Stimulated activated CD8-positive, alpha-beta memory T cell treated with anti-CD3 and anti-CD28 coated beads, Interleukin-4, amount 100 ng/mL, for 1 hour (primary cell): ENCODE measurements at places on chromosomes 4 and X.

GRCh38 chr4:78653655-78654054 is 102.1 kb downstream of the ANXA3 start:
- no peak for DNase-seq

DNA sequence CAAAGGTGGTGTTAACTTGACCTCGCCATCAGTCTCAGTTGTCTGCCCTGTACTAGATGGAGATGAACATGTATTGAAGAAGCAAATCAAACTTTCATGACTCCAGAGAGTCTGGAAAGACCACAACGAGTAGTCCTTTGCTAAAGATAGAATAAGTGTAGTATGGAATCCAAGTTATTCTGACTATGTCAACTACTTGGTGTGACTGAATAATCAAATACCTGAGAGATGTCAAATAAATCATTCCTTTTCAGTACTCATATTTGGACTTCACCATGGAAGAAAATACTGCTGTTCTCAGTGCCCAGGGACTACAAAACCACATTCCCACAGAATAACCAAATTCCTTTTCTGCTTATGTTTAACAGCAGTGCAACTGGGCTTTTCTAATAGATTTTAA is 161.2 kb upstream of the SPRY1 start:
- DNase-seq, result no peak

DNA sequence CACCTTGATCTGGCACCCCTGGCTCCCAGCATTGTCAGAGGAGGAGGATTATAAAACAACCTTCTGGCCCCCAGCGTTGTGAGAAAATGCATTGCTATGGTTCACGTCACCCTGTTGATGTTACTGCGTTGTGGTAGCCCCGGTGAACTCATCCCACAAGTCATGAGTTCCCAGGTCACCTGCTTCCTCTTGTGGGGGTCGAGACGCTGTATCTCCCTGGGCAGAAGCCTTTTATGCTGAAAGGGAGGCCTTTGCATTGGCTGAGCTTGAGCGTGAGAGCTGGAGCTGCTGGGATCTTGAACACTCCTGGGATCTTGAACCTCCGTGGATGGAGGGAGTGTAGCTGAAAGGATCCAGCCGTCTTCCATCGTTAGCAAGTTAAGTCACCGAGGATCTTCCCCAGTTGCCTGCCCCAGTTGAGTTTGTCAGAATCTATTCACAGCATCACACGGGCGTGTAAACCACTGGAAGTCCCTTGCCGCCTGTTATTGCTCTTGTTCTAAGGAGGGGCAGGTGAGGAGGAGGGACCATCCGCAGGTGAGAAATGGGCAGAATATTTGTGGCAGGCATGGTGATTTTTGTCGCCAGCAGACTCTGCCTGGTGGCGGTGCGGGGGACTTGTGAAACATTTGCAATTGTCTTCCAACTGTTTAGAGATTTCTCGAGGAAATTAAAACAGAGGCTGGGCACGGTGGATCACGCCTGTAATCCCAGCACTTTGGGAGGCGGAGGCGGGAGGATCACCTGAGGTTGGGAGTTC is 299.9 kb downstream of the ASMT start:
- DNase-seq, result no peak

DNA sequence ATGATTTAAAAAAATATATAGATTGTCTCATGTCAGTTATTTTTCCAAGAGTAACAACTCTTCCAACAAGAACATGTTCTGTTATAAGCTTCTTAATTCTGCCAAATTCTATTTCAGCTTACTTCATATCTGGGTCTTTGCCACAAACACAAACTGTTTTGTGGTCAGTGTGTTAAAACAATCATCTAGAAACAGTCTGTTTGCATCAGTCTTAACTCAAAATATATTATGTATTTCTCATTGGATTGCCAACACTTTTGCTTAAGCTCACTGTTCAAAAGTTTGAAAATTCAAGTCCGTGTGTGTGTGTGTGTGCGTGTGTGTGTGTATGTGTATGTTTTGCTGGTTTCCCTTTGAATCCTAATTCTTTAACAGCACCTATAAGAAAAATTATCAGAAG is 752.3 kb upstream of the NDST4 start:
- no peak for DNase-seq

DNA sequence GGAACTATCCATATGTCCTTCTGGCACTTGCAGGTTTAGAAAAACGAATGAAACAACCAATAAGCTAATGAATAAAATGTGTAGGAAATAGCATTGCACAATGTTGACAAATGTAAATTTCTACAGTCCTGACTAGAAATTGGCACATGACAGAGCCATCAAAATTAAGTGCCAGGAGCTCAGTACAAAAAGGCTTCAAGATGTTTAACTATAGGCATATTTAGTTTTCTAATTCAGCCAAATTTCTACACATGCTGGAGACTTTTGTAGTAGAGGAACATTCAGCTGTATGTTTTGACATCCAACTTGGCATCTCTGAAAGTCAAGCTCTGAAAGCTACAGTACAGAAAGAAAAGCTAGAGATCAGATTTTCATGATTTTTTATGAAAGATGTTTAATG is 1999.4 kb upstream of the AGA start:
- DNase-seq, result no peak

GRCh38 chr4:3364199-3364598 is 71.4 kb downstream of the RGS12 start:
- DNase-seq, result no peak

GRCh38 chr4:140704964-140705363 is 51.2 kb downstream of the TBC1D9 start:
- no peak for DNase-seq

DNA sequence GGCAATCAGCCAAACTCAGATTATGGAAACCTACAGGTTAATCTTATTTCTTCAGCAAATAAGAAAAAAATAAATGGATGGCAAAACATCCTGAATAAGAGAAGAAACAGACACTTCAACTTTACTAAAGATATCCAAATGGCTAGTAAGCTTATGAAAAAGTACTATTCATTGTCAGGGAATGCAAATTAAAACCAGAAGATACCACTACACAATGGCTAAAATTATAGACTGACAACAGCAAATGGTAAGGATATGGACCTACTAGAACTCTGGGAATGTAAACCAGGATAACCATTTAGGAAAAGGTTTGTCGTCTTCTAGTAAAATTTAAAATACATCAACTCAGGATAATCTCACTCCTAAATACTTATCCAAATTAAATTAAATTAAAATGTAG is 24.3 kb downstream of the GRSF1 start:
- no peak for DNase-seq

GRCh38 chr4:106046083-106046482 is 150.8 kb downstream of the NPNT start:
- DNase-seq, result no peak

DNA sequence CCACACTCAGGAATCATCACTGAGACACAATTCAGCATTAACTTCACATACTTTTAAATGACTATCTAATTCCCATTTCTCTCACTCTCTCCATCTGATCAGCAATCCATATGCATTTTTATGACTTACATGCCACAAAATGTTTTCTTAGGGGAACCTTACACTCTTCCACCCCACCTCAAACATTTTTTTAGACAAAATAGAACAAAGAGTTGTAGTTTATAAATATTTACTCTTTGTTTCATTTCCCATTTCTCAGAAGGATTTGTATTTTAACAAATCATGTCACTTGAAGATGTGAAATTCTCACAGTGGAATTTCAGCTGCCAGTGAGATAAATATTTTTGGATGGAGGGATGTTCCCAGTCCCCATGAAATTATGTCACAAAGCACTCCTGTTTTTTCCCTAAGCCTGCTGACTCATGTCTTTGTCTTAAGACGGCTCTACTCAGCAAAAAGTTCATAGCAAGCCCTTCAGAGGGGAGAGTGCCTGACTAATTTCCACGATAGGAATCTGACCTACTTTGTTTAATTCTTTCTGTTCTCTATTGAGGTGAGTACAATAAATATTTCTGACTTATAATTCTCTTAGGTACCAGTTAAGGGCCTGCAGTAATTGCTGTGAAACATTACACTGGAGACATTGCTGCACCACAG is 257.7 kb downstream of the THOC2 start:
- no peak for DNase-seq

DNA sequence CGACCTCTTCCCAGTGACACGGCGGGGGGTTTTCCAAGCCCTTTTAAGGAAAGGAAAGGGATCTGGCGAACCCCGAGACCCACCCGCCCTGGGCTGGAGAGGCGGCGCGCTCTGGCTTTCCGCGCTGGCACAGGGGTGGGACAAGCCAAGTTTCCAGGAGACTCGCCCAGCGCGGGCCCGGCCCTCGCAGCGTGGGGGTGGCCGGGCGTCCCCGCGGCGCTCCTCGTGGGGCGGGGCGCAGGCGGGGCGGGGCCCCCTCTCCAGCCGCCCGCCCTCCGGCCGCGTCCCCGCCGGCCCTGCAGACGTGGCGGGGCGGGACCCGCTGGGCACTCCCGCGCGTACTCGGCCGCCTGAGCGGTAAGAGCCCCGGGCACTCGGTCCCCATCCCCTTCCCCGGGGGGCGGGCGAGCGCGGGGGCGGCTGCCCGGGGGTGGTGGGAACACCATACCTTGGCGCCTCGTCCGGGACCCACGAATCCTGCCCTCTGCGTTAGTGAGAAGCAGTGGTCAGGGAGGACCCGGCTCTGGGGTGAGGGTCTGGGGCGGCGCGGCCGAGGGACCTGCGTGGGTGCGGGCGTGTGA is at the start of gene FAM114A1:
TSS of gene FAM114A1 (plus strand) at position 329 of the 581 bp plus-strand sequence. CDS start 10,273 bp downstream, outside the sequence.
- DNase-seq, result no peak

DNA sequence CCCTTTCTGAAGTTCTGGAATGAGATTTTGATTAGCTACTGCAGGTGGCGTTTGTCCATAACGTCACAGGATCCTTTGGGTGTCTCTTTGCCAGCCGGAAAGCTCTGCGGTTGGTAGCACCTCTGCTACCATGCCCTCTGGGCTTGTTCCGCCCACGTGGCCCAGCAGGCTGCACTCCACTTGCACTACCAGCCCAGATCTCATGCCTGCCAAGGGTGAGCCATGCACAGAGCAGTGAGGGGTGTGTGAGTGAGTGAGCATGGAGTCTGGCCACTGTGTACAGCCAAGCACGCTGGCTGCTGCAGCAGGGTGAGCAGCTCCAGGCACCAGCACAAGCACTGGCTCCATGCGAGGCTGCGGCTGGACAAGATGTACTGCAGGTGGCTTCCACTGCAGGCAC is 6.6 kb upstream of the HNRNPD start:
- no peak for DNase-seq

DNA sequence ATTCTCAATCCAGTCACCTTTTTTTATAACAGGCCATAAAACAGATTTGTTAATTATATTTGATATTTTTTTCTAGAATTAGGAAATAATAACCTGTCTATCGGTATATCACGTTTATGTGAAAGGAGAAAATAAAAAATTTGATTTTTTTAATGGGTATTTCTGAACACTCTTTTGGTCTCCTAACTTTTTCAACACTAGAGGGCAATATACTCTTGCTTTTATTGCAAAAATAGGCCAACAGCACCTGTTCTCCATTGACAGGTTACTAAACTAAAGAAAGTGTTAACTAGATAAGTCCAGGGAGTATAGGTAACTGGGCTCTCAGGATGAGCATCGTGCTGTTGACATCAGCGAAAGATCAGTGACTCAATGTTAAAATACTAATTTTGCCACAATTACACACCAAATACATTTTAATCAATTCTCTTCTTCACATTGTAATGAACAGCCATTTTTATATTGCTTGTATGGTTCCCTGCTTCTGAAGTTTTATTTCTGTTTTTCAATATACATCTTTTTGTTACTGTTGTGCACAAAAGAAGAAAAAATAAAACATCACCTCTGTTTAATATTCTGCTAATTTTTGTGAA is 22.8 kb downstream of the NDST4 start:
- DNase-seq, result no peak

GRCh38 chr4:113316879-113317278 is 267.4 kb downstream of the ANK2 start:
- no peak for DNase-seq

- no peak for DNase-seq
Observed at GRCh38 chr4:56480691-56481090, 13.3 kb downstream of the SRP72 start.

GRCh38 chr4:132101526-132101925 is 1047.6 kb upstream of the PCDH10 start:
- no peak for DNase-seq

DNA sequence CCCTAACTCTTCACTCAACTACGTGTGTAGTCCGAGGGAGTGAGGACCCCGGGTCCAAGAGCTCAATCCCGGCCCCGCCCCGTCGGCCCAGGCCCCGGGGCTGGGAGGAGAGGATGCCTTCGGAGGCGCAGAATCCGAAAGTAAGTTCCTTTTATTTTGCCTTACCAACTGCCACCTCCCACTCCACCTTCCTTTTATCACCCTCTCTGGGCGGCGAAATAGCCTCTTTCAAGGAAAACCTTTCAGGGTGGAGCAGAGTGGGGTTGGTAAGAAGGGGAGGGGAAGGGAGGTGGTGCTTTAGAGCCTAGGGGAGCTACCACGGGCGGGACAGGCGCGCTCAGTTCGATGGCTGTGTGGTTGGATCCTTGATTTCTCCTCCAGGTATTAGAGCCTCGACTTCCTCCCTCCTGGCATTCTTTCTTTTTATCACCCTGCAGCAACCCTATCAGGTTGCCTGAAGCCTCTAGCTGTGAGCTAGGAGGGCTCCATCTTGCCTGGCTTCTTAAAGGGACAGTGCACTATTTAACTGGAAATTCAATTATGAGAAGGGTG is 191.2 kb downstream of the RRAGB start:
- DNase-seq, result no peak

GRCh38 chr4:82885410-82885809 is 5.5 kb downstream of the SEC31A start:
- no peak for DNase-seq

GRCh38 chr4:16672421-16672820 is 226.0 kb downstream of the LDB2 start:
- DNase-seq, result no peak

GRCh38 chr4:69907151-69907550 is 23.7 kb upstream of the CSN1S1 start:
- no peak for DNase-seq

GRCh38 chrX:9746148-9746888 is 19.3 kb downstream of the GPR143 start:
- DNase-seq, result no peak

GRCh38 chrX:42524379-42524778 is 253.6 kb downstream of the PPP1R2C start:
- DNase-seq, result no peak

DNA sequence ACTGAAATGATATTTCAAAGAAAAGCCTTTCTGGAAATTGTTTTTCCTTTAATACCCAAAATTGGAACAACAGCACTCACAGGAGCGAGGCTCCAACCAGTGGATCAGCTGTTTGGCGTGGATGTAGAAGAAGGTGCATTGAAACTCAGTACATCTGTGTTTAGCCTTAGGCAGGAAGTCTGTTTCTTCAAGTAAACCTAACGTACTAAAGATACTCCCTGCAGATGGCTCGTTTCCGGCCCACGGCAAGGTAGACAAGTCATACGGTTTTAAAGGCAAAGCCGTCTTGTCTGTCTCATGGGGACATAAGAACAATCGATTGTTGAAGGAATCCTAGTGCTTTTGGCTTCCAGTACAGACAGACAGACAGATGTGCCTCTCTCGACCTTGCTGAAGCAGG is 50.0 kb upstream of the CLCN4 start:
- peak; percentile 21 for DNase-seq

DNA sequence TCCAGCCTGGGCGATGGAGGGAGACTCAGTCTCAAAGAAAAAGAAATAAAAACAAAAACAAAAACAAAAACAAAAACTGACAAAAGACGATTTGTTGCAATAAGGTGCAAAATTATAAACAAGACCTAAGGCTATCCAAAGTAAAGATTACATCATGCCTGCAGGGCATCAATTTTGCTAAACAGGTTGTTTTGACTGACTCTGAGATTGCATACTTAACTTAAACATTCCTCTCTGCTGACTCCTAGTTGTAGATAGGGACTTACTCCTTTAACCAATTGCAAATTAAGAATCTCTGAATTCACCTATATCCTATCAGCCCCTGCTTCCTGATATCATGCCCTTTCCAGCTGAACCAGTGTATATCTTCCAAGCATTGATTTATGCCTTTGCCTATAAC is 2687.3 kb downstream of the PCDH7 start:
- DNase-seq, result no peak

- no peak for DNase-seq
Observed at GRCh38 chr4:184816962-184817361, 8.8 kb downstream of the ACSL1 start.
